Fibroblast of lung (primary cell): ENCODE measurements at places on chromosomes 1 and 21. TPM values are rescaled to one million over a fixed set of nuclear protein-coding genes. Genes with fewer than 3 reads are reported as not detected.

Gene SLC45A1
- 2.3 and 2.6 TPM in 2 replicates for total RNA-seq

Gene ELAPOR1
- total RNA-seq, result 0.17 and 0.26 TPM in 2 replicates

Gene IFI44L
- total RNA-seq, result 2.1 TPM in 2 replicates

Gene RGS18
- 0.17 TPM in 1 of 2 replicates, not detected in the other for total RNA-seq

Gene ERG
- total RNA-seq, result under 0.01 and 0.26 TPM in 2 replicates

GRCh38 chr1:17212009-17212408 lies 7.1 kb downstream of the PADI1 start:
- no peak overlapping the region for H3K4me3 ChIP-seq
- H3K27me3 ChIP-seq, result peaks cover 11% of the 10 kb centered on the region
- H3K27ac ChIP-seq, result no peak overlapping the region

GRCh38 chr1:221897321-221897721 lies 155.4 kb upstream of the DUSP10 start:
- no peak overlapping the region for H3K4me3 ChIP-seq
- no peaks in the 10 kb centered on the region for H3K4me1 ChIP-seq
- DNase-seq, result peak; percentile 56
- H3K36me3 ChIP-seq, result no peaks in the 10 kb centered on the region
- H3K27ac ChIP-seq, result no peak overlapping the region

GRCh38 chr1:41362357-41362721 lies 1.1 kb downstream of the FOXO6 start:
- peaks cover 2% of the 10 kb centered on the region for H3K4me1 ChIP-seq
- no peaks in the 10 kb centered on the region for H3K36me3 ChIP-seq
- no peak overlapping the region for H3K27ac ChIP-seq
- H3K27me3 ChIP-seq, result peaks cover 44% of the 10 kb centered on the region
- H3K4me3 ChIP-seq, result no peak overlapping the region

GRCh38 chr1:145858901-145859490 lies at the start of gene PIAS3:
TSS of gene PIAS3 (minus strand) at chr1:145859081. CDS start at chr1:145858990, 91 bp downstream.
- peak within 1 kb of the TSS; percentile 79 for H3K4me3 ChIP-seq
- peak; percentile 92 for DNase-seq
- H3K36me3 ChIP-seq, result peaks cover 10% of the 10 kb centered on the region

DNA sequence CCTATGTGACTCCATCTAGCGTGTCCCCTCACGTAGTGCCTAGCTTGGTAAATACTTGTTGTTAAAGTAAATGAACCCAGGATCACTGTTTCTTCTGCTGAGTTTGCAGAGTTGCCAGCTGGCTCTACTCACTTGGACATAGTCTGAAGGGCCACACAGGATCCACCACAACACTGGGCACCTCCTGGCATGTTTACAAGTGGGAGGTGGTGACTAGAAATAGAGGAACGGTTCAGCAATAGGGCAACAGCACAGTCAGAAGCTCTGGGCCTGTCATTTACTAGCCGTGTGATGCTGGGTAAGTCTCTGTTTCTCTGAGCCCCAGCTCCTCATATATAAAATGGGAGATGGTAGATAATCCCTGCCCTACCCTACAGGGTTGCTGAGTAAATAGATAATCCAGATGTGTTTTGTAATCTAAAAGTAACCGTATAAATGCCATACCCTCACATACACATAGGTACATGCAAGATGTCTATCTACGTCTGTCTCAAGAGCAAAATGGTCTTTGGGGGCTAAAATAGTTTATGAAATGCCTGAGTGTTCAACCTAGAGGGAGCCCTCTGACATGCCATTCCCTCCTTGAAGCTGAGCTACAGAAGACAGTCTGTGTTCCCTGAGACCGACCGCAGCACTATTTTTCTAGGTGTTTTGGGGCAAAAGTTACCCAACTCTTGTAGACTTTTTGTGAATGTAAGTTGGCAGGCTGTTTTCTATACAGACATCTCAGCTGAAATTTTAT lies 20.5 kb downstream of the RNF220 start:
- no peak for DNase-seq
- H3K4me1 ChIP-seq, result no peaks in the 10 kb centered on the region
- no peak overlapping the region for H3K27ac ChIP-seq
- H3K4me3 ChIP-seq, result no peak overlapping the region
- H3K27me3 ChIP-seq, result peaks cover 40% of the 10 kb centered on the region

- no peaks in the 10 kb centered on the region for H3K27me3 ChIP-seq
- H3K4me3 ChIP-seq, result no peak overlapping the region
- no peak for DNase-seq
- H3K36me3 ChIP-seq, result no peaks in the 10 kb centered on the region
These were observed 442.1 kb downstream of the PTBP2 start for GRCh38 chr1:97163591-97164275.

DNA sequence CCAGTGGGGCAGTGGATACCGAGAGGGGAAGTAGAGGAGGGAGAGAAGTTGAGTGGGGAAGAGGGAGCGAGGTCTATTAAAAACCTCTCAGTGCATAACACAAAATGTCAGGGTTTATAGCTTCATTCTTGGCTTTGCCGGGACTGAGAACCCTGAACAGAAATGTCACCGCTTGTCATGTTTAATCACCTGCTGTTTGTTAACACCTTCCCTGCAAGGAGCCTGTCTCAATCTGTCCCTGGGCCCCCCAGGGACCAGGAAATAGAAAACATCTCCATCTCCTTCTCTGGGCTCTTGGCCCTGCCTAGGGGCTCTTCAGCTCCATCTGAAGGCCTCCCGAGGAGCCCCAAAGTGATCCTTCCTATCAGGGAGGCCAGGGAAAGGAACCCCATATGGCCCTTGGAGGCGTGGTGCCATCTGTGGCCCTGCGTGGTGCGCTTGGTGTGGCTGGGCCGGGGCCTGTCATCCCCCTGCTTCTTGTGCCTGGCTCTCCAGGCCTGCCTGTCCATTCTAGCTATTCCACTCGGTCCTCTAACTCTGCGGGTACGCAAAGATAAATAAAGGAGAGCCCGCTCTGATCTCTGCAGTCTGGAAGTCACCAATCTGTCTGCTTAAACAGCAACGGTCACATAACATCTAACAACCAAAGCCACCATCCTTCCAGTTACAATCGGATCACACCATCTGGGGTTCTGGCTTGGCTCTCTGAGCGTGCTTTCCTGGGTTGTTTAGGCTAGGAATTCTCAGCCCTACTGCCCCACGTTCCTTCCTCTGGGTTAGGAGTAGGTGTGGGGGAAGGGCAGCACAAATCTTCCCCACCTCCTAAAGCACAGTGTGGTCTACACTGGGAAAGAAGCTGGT lies 113.8 kb downstream of the CASZ1 start:
- H3K4me1 ChIP-seq, result no peaks in the 10 kb centered on the region
- no peaks in the 10 kb centered on the region for H3K27me3 ChIP-seq
- no peak for DNase-seq
- no peak overlapping the region for H3K4me3 ChIP-seq
- H3K27ac ChIP-seq, result no peak overlapping the region
- H3K36me3 ChIP-seq, result no peaks in the 10 kb centered on the region

DNA sequence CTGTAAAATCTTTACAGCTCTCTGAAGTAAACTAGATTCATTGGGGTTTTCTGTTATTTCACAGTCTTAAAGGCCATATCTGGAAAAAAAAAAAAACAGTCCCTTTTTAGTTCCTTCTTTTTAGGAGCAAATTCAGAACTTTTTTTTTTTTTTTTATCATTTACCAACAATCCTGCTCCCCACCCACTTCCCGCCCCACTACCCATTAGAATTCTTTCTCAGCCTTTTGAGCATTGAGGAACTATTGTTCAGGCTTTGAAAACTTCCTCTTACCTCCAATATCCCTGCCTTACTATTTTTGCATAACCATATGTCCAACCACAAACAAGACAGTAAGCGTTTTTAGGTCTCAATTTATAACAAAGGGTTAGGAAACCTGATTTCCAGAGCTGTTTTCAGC lies 330.1 kb downstream of the PLPP3 start:
- no peak overlapping the region for H3K27ac ChIP-seq
- no peaks in the 10 kb centered on the region for H3K4me1 ChIP-seq
- H3K36me3 ChIP-seq, result no peaks in the 10 kb centered on the region
- DNase-seq, result no peak
- no peak overlapping the region for H3K4me3 ChIP-seq
- no peaks in the 10 kb centered on the region for H3K27me3 ChIP-seq

GRCh38 chr1:186782791-186783190 lies 46.0 kb upstream of the PLA2G4A start:
- no peaks in the 10 kb centered on the region for H3K27me3 ChIP-seq
- DNase-seq, result peak; percentile 51
- no peak overlapping the region for H3K27ac ChIP-seq
- no peaks in the 10 kb centered on the region for H3K4me1 ChIP-seq
- no peak overlapping the region for H3K4me3 ChIP-seq

DNA sequence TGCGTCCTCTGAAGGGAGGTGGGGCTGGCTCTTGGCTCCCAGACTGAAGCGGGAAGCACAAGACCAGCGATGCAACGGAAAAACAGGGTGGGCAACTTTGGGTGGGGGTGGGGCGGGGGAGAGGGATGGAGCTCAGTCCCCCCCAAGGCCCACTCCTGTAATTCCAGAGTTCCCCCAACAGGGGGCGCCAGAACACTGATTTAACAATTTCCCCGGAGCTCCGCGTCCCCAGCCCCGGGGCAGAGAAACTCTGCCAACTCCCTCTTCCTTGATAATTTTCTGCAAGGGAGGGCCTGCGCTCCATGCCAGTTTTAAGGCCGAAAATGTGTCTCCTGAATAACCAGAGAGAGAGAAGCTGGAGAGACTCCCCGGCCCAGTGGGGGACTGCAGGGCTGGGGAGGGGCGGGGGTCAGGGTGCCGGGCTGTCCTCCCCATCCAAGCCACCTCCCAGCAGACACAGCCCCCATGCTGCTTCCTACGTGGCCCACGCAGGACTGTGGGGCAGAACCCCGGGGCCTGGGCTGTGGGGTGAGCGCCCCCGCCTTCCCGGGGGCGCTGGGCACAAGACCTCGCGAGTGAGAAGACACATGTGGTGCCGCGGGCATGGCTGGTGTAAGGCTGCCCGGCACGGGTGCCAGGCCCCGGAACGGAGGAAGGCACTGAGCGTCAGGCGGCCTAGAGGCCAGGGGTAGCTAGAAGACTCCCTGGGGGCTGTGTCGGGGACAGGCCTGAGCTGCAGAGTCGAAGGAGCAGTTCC lies 51.4 kb downstream of the KIF21B start:
- H3K27ac ChIP-seq, result no peak overlapping the region
- no peaks in the 10 kb centered on the region for H3K27me3 ChIP-seq
- DNase-seq, result peak; percentile 21
- no peaks in the 10 kb centered on the region for H3K4me1 ChIP-seq
- no peaks in the 10 kb centered on the region for H3K36me3 ChIP-seq

- H3K27ac ChIP-seq, result no peak overlapping the region
- H3K4me3 ChIP-seq, result no peak overlapping the region
- no peaks in the 10 kb centered on the region for H3K27me3 ChIP-seq
- no peak for DNase-seq
These were observed 8.1 kb downstream of the MFAP2 start for GRCh38 chr1:16972189-16972895.

DNA sequence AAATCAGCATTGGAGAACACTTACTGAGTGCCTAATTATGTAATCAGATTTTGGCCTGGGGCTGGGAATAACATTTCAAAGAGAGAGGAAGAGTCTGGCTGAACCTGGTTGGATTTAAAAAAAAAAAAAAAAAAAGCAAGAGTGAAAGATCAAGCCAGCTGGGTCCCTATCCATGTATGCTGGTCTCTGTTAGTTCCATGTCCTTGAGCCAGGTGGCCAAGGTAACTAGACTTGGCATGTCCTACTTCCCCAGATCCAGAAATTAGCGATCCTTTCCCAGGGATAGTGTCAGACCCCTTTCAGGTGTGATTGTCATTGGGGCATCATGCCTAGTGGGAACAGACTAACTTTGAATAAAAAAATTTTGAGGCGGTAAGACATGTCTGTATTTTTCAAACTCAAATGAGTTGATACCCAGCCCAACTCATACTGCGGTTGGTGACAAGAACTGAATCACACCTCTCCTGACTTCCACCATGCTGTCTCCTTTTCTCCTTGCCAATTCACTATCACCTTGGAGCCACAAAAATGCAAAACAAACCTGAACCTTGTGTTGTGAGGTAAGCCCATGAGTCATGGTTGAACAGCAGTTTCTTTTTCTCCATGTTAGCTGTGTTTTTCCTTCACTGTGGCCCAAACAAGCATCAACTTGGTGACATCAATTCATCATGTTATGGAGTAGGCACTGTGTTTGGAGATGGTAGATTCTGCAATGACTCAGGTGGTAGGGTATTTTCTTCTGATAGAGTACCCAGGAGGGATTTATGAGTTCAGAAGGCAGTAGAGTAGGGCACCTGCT lies 24.5 kb upstream of the PPP2R5A start:
- no peak overlapping the region for H3K4me3 ChIP-seq
- no peaks in the 10 kb centered on the region for H3K4me1 ChIP-seq
- H3K27ac ChIP-seq, result no peak overlapping the region
- DNase-seq, result no peak

DNA sequence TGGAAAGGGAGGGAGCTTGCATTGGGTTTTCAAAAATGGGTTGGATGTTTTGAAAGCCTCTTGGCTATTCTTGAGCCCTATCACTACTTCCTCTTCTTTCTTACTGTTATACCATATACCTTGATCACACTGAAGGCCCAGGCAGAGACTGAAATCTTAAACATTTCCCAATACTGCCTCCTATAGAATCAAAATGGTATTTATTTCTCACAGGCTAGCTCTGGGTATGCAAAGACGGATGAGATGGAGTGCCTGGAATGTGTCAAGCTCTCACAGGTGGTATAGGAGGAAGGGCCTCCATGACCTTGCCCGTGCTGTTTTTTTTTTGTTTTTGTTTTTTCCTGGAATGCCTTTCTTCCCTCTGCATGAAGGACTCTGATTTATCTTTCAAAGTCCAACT lies 268.4 kb upstream of the USP24 start:
- H3K36me3 ChIP-seq, result no peaks in the 10 kb centered on the region
- H3K4me3 ChIP-seq, result no peak overlapping the region
- H3K4me1 ChIP-seq, result no peaks in the 10 kb centered on the region

DNA sequence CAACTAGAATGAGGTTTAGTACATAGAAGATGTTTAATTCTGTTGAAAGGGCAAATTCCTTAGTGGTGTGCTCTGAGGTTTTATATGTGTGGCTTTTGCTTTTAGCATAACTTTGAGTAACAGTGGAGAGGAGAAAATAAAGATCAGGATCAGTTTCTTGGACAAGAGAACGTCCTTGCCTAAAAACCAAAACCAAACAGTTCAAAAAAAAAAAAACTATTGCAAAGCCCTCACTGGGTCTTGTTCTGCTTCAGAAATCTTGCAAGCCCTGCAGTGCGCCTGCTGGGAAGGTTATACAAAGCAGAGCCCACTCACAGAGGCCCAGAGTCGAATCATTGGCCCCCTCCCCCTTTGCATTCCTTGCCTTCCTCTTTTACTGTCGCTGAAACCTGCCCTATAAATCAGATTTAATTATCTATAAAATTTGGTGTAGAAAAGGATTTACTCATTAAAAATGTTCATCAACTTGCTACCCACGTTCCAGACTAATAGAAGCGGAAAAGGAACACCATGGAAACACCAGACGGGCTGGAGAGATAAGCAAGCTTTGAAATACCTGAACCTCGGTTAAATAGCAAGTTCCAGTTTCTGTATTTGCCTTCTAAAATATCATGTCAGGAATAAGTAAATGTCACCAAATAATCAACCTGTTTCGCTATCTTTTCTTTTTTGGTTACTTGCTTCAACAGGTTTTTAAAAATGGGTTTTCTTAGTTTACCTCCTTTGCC lies 201.6 kb upstream of the PTBP2 start:
- H3K36me3 ChIP-seq, result no peaks in the 10 kb centered on the region
- peaks cover 3% of the 10 kb centered on the region for H3K4me1 ChIP-seq
- peak; percentile 50 for DNase-seq
- H3K27me3 ChIP-seq, result no peaks in the 10 kb centered on the region

GRCh38 chr1:54580856-54581550 lies 33.0 kb downstream of the ACOT11 start:
- no peak for DNase-seq
- no peaks in the 10 kb centered on the region for H3K27me3 ChIP-seq
- H3K4me1 ChIP-seq, result no peaks in the 10 kb centered on the region
- no peaks in the 10 kb centered on the region for H3K36me3 ChIP-seq
- no peak overlapping the region for H3K27ac ChIP-seq

GRCh38 chr1:154883919-154884868 lies 14.1 kb upstream of the KCNN3 start:
- H3K4me1 ChIP-seq, result no peaks in the 10 kb centered on the region
- DNase-seq, result no peak
- H3K36me3 ChIP-seq, result no peaks in the 10 kb centered on the region
- H3K27me3 ChIP-seq, result peaks cover 34% of the 10 kb centered on the region
- H3K4me3 ChIP-seq, result no peak overlapping the region
- no peak overlapping the region for H3K27ac ChIP-seq
